ENCODE measurements at places on chromosomes 3 and 15.

- no peak for DNase-seq
Measured at GRCh38 chr3:43958005-43958770, 267.4 kb downstream of the ABHD5 start.

GRCh38 chr3:17442332-17443049 is 299.9 kb downstream of the TBC1D5 start:
- DNase-seq = no peak

DNA sequence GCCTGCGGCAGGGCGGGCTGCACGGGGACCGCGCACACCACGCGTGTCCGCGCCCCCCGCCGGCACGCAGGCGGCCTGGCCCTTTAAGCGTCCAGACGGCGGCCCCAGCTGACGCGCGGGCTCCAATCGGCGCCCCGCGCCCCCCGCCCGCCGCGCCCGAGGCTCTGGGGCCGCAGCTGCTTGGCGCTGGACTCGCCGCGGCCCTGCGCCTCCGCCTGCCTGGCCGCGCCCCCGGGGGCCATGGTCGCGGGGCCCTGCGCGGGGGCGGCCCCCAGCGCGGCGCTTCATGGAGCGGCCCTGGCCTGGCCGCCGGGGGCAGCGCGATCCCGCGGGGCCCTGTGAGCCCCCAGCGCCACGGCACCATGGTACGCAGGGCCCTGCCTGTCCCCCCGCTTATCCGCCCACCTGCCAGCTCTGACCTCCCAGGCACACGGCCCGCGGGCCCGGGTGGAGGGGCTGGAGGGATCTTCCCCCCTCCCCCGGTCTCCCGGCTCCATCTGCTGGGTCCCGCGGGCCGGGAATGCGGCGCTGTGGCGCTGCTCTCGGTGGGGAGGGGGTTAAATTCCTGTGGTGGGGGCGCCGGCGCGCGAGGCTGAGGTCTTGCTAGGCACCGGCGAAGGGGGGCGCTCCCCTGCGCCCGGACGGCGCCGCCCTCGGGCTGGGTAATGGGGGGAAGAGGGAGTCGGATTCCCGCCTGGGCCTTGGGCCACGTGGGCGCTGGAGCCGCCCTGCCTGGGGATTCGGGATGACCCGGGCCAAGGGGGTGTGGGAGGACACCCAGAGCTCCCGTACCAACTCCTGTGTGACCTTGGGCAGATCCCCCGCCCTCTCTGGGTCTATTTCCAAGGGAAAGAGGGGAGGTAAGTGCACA is 1.1 kb downstream of the ZBTB47 start:
- peak; percentile 76 for DNase-seq

GRCh38 chr15:26872206-26872605 is 5.3 kb downstream of the GABRA5 start:
- DNase-seq = no peak

GRCh38 chr3:69565316-69565715 is 173.9 kb upstream of the MITF start:
- no peak for DNase-seq

DNA sequence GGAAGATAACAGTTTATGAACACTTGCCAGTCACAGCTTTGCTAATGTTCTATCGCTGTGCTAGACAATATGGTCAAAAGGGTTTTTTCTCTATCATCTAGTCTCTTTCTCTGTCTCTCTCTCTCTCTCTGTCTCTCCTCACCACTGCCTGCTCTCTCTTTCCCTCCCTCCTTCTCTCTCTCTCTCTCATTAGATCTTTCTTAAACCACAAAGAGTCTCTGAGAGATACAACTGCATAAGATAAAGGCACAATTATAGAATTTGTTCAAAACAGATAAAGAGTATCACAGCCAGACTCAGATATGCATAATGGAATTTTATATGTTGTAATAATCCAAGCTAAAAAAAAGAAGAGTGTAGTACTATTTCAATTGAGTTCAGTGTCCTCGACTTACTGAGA is 258.4 kb downstream of the MECOM start:
- DNase-seq = no peak

DNA sequence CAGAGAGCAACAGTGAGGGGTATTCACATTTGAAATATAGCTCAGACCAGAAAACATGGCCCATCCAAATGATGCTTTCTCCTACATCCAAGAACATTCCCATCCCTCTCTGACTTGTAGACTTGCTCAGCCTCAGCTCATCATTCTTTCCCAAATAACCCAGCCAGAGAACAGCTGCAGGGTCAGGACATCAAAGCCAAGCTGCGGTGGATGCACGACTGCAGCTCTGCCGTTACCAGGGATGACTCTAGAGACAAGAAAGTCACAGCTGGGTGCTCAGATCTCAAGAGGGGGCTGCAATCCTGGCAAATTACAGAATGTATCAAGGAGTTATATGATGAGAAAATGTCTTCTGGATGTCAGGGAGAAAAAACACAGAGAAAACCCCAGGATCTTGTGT is 944.3 kb downstream of the NTRK3 start:
- no peak for DNase-seq

- no peak for DNase-seq
Measured at GRCh38 chr3:106533093-106533787, 664.4 kb upstream of the CBLB start.

DNA sequence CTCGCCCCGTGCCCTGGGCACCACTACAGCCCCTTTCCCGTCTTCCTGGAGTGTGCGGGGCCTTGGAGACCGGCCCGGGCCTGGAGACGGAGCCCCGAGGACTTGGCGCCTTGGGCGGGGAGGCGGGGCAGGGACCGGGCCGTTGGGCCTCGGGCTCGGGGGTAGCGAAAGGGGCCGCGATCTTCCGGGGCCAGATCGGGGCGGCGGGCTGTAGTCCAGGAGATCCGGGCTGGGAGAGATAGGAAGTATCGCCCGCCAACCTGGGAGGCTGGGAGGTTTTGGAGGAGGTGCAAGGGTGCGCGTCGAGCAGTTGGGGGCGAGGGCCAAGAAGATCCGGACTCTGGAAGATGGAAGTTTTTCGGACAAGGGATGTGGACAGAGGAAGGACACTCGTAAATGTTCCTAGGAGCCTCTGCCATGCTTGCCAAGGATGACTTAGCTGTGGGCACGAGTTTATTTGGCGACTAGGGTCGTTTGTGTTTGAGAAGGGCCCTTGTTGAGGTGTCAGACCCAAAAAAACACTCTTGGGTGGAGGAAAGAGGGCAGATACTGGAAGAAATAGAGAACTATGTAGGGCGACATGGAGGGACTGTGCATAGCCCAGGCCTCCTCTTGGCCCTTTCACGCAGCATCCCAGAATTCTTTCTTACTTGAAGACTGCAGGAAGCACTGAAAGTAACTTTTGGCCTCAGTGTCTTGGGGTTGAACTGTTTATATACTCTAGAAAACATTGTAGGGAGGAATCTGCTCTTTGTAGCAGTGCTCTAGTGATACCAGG is 712 bp downstream of the RTF1 start:
- DNase-seq = no peak

DNA sequence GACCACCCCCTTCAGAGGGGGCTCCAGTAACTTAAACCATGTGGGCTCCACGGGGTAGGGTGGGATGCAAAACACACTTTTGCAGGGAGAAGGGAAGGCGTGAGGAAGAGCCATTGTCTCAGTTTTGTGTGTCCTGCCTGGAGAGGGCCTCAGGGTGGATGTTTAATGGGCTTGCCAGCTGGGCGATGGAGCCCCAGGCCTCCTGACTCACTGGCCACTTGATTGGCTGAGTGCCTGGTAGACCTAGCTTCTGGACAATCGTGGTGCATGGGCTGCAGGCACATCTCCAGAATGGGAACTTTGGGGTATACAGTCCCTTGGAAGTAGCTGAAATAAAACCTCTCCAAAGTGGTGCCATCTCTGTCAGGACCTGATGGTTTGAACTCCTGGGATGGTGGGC is 118.3 kb upstream of the MRPS22 start:
- no peak for DNase-seq

GRCh38 chr3:150740733-150741496 is 22.1 kb downstream of the SIAH2 start:
- no peak for DNase-seq

- DNase-seq = no peak
Measured at GRCh38 chr3:194986208-194987043, 284.5 kb downstream of the XXYLT1 start.

DNA sequence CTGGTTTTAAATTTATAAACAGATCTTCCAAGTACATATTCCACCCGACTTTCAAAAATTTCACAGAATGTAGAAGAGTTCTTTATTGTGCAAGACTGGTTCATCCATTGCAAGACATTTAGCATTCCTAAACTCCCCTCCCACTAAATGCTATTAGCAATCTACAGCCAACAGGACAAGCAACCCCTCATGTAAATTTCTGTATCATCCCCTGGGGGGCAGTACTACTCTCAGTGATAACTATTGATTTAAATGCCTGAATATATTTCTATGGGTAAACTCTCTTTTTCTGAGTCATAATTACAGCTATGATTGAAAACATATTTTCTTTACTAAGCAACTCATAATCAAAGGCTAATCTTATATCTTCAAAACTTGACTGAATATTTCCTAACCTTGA is 10.7 kb upstream of the SLC15A2 start:
- peak; percentile 22 for DNase-seq

GRCh38 chr3:172591876-172592771 is 68.9 kb upstream of the TNFSF10 start:
- DNase-seq = no peak

- DNase-seq = no peak
Measured at GRCh38 chr15:31360158-31360561, 33.5 kb downstream of the KLF13 start.

DNA sequence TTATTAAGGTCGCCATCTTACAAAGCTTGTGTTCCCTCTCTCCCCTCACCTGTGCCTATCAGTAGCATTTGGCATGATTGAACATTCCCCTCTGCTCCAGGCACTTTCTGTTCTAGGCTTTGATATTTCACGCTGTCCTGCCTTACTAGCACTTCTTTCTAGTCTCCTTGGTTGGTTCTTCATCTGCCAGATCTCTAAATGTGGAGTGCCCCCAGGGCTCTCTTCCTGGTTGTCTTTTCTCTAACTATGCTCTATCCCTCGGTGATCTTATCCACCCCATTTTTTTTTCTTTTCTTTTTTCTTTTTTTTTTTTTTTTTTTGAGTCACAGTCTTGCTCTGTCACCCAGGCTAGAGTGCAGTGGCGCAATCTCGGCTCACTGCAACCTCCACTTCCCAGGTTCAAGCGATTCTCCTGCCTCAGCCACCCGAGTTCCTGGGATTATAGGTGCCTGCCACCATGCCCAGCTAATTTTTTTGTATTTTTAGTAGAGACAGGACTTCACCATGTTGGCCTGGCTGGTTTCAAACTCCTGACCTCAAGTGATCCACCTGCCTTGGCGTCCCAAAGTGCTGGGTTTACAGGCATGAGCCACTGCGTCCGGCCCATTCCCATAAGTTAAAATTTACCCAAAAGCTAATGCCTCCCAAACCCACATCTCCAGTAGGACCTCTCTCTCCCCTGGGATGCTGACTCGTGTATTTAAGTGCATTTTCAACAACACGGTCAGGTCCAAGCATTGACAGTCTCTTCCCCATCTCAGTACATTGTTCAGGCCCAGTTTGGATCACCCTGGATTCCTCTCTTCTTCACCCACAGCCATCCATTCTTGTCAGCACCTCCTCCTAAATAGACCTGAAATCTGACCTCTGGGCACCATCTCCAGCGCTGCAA is 5.2 kb downstream of the NUSAP1 start:
- DNase-seq = no peak

- no peak for DNase-seq
Measured at GRCh38 chr3:114119776-114120175, 59.1 kb downstream of the DRD3 start.

GRCh38 chr3:128872744-128873143 is 6.7 kb upstream of the ACAD9 start:
- no peak for DNase-seq

DNA sequence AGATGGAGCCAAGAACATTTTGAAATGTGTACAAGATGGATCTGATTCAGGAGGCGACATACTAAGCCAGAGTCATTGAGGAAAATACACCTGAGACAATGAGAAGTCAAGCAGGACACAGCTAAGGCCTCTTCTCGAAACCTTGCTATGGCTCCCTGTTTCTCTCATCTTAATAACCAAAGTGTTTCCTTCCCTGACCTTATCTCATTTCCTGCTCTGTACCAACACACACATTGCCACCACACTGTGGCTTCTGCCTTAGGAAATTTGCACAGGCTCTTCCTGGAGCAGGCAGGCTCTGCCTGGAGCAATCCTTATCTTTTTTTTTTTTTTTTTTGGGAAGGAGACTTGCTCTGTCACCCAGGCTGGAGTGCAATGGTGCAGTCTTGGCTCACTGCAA is 36.6 kb downstream of the OXSM start:
- DNase-seq = no peak

- no peak for DNase-seq
Measured at GRCh38 chr15:29750754-29751153, 71.5 kb downstream of the TJP1 start.

DNA sequence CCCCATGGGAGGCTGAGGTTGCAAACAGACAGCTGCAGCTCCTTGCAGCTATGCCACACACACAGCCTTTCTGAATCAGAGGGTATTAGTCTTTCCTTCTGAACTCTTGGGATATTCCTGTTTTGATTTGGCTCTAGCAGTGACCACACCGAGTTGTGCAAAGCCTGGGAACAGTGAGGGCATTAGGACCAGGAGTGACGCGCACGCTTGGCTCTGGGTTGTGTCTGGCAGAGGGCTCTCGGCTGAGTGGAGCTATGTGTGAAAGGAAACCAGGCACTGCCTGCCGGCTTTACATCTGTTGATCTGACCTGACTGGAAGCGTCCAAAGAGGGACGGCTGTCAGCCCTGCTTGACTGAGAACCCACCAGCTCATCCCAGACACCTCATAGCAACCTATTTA is at the start of gene GALNT15:
GALNT15 (plus strand) TSS at position 292 of the 400 bp plus-strand sequence. CDS start 472 bp downstream, outside the sequence.
- no peak for DNase-seq

DNA sequence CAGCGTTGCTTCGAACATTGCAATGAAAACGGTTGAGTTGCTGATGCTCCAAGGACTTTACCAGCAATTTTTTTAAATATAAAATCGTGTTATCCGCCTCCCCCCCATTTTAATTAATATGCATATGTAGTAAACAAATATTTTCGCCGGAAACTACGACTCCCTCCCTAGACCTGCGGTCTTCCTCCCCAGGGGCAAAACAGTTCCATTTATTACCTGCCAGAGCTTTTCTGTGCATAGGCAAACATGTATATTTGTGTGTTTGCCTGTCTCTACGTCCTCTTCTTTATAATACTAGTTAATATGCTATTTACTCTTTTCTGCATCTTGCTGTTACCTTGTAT is 593 bp upstream of the RSL24D1 start:
- no peak for DNase-seq

Measured in HEK293T (cell line).